ENCODE measurements at places on chromosomes 7 and 10.

DNA sequence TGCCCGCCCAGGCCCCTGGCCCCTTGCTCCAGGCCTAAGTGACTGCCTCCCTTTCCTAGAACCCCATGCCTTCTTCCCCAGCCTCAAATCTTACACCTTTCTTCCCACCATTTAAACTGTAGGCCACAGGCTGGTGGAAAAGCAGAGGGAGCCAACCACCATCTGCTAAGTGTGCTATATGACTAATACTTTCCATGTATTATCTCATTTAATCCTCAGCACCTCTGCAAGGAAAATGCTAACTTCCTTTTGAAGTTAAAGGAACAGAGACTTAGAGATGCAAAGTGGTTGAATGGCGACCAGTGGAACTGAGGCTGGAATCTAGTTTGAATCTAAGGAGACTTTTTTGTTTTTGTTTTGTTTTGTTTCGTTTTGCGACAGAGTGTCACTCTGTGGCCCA, 17.8 kb upstream of the MTPAP start:
- DNase-seq: no peak

DNA sequence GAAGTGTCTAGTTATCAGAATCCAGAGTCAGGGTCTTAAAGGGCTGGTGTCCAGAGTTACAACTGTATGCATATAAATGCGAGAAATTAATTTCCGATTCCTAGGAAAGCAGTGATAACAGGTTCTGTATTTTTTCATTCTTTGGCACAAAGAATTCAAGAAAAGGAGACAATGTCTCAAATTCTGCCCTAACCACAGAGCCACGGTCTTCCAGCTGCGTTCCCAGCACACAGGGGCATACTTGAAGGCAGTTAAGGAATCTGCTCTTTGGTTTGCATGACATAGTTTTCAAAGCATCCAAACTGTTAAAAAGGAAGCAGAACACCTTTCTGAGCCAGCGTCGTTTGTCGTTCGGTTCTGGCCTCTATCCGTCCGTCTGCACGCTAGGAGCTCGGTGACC, 416.9 kb upstream of the MKI67 start:
- DNase-seq: no peak

- peak; percentile 47 for DNase-seq
Measured at GRCh38 chr7:92691578-92691977, 101.4 kb upstream of the FAM133B start.

DNA sequence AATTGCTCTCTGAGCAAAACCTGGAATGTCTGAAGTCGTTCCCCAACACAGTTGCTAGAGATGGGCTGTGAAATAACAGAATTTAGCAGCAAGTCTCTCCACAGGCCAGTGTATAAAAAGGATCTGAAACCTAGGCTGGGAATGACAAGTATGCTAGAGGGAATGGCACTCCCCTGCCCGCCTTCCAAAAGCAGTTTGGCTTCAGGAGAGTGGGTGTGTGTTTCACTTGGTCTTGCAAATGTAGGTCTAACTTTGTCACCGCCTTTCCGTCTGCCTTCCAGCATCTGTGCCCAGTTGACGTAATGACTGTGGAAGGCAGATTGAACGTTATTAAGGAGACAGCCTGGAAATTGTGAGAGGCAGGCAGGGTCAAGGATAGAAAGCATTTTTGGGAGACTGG, 18.0 kb upstream of the MTURN start:
- peak; percentile 73 for DNase-seq

DNA sequence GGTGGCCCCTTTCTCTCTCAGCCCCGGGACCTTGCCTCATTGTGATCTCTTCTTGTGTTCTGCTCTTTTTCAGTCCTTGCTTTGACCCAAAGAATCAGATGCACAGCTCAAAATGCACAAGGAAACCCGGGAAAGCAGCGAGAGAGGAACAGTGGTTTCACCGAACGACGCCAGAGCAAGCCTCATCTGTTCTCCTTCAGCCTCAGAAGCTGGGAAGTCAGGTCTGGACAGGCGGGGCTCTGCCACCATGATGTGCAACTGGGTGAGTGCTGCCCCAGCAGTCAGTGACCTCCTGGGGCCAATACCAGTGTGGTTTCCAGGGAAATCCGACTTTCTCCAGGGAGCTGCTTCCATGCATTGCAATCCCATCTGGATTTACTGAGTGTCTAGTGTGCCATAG, 133.4 kb downstream of the PRKCQ start:
- no peak for DNase-seq

DNA sequence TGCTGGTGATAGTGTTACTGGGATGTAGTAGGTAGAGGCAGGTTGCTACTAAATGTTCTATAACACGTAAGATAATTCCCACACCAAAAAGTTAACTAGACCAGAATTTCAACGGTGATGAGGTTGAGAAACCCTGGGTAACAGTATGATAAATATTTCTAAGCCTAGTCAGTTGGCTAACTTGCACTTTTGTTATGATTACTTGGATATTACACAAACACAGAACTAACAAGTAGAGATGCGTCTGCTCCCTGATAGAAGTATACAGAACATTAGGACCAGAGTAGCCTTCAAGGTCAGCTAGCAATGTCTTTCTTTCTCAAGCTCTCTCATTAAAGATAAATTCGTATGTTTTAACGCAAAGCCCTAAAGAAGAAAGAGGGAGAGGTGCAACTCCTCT, 86.2 kb upstream of the FZD8 start:
- DNase-seq: no peak

GRCh38 chr10:94219829-94220228, 142.9 kb downstream of the NOC3L start:
- no peak for DNase-seq

DNA sequence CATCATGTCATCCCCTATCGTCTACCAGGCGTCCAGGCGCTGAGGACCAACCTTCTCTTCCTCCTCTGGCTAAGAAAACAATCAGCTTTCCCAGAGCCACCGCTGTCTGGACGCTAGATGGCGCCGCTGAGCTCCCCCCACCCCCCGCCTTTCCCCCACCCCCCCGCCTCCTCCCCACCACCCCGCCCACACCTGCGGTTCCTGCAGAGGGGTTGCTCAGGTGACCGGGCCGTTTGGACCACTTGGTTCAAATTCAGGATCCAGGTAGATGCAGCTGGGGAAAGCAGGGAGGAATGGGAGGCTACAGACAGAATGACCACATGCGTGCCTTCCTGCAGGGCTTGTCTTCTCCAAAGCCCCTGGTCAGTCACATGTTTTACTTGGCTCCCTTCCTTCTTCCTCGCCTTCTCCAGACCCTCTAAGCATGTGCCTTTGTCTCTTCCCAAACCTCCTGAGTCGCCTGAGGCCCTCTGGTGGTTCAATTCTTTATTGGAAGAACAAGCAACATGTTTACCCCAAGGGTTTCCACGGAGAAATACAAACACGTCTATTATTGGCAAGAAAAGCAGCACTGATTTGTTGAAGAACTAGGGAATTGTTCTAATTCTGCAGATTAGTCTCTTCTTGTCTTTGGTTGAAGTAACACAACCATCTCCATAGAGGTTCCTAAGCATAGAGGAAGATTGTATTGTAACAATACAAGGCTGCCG, 24.7 kb downstream of the AOC1 start:
- DNase-seq: peak; percentile 95

DNA sequence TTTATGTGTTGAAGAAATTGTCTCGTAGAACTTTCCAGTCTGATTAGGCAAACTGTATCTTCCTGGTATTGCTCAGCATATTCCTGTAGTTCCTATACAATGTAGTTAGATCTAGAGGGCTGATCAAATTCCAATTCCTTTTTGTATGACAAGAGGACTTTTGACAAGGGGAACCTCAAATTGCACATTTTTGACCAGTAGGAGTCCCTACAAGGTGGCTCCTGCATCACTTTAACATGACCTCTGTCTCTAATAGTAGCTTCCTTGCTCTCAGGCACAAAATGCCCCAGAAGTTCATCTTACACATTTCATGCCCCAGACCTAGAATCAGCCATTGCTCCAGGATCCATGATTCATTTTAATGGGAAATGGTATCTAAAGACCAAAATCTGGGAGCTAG, 18.7 kb downstream of the HERPUD2 start:
- no peak for DNase-seq

- no peak for DNase-seq
Measured at GRCh38 chr10:99013885-99014284, 221.8 kb downstream of the HPSE2 start.

DNA sequence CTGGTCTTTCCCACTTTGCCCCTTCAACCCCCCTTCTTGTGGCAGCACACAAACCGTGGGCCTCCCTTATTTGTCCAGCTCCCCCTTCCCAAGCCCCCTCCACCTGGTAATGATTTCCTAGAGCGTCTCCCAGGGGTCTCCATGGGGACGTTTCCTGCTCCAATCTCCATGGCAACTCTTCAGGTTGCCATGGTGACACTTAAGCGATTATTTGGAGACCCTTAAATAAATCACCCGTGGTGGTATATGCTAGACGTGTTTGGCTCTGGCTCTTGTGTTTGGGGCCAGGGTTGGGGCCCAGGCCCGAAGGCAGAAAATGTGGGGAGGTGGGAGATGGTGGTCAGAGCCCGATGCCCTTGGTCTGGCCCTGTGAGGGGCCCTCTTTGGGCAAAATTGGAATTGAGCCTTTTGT, 41.1 kb upstream of the DLG5 start:
- peak; percentile 48 for DNase-seq

GRCh38 chr7:200704-201103, 8.3 kb downstream of the FAM20C start:
- no peak for DNase-seq

GRCh38 chr7:19772841-19773760, at the start of gene TMEM196:
Gene TMEM196, minus strand, starts transcription at chr7:19773617. Its CDS starts 921 bp downstream, at chr7:19772696.
- DNase-seq: peak; percentile 60

DNA sequence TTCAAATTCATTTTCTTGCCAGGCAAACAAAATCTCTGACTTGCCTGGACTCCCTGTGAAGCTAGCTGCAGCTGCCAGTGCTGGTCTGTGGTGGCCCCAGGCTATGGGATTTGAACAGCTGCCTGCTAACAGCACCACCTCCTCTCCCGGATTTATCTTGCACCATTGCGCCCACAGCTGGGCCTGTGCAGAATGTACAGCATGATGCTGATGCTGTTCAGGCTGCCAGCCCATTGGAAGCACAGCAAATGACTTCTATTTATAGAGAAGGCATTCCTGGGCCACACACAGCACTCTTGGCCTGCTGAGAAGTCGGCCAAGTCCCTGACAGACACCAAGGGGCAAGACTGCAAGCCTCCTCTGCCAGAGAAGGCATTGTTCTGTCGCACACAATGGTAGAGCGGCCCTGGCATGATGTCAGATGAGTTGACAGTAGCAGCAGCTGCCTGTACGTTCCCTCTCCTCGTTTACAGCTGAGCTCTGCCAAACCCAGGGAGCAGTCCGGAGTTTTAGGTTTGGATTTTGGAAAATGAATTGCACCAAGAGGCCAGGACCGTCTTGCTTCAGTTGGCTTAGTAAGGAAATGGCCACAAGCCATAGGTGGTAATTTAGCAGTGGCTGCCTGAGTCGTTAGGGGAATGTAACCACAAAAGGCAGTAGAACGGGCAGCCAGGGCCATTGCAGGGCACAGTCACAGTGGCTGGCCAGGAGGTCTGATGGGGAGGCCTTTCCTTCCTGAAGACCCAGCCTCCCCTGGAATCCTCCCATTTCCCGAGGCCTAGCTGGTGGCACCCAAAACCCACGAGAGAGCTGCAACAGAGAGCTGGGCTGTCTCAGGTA, 38.5 kb downstream of the MTURN start:
- DNase-seq: peak; percentile 27

GRCh38 chr10:61472090-61472674, 19.0 kb upstream of the TMEM26 start:
- no peak for DNase-seq

GRCh38 chr10:3195726-3196125, 23.1 kb upstream of the PITRM1 start:
- DNase-seq: no peak

- no peak for DNase-seq
Measured at GRCh38 chr10:133151543-133151972, 8.5 kb upstream of the KNDC1 start.

GRCh38 chr7:15257689-15258088, 304.1 kb downstream of the AGMO start:
- DNase-seq: no peak

- no peak for DNase-seq
Measured at GRCh38 chr7:132203021-132203420, 373.2 kb downstream of the PLXNA4 start.

GRCh38 chr7:121916211-121916610, 43.2 kb downstream of the PTPRZ1 start:
- no peak for DNase-seq

- no peak for DNase-seq
Measured at GRCh38 chr7:106568680-106569499, 92.1 kb downstream of the CCDC71L start.

GRCh38 chr7:103727982-103728610, 261.4 kb downstream of the RELN start:
- DNase-seq: no peak

DNA sequence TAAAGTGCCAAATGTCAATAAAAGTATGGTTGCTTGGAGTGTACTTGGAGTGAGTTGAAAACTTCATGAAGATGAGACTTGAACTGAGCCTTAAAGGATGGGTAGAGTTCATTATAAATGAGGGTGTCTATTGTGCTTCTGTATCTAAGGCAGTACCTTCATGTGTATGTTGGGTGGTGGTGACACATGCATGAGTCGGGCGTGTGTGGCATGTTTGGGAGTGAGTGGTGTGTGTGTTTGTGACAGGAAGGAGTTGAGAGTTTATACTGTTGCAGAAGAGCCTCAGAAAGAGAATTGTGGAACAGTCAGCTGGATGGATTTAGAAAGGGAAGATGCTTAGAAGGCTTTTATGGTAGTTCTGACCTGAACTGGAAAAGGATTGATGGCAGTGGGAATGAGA, 6.0 kb upstream of the ZRANB1 start:
- DNase-seq: no peak

DNA sequence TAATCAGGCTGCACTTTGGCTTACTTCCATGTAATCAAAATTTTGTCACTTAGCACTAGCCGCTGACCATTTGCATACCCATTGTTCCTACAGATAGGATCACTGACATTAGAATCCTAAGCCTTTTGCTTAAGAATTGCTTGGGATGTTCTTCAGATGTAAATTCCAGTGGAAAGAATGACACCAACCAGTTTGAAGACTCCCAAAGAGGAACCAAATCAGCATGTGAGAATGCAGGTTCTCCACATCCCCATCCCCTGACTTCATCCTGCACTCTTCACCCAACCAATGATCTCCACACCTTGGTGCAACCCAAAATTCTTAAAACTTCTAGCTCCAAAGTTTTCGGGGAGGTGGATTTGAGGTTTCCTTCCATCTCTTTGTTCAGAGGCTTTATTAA, 345.6 kb downstream of the GPAM start:
- no peak for DNase-seq

- no peak for DNase-seq
Measured at GRCh38 chr10:48383393-48383792, 76.9 kb downstream of the MAPK8 start.

- DNase-seq: no peak
Measured at GRCh38 chr10:110176141-110177030, 31.0 kb upstream of the MXI1 start.

DNA sequence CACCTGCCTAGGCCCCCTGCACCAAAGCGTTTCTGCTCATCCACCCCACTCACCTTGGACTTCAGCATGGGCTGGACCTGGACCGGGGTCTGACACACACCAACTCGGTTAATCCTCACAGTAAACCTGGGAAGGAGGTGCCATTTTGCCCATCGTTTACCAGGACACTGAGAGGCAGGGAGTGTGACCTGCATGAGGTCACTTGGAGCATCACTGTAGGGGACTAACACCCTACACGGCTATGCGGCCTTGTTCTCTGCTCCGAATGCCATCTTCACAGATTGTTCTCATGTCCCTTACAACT, 33.0 kb downstream of the ANKRD16 start:
- no peak for DNase-seq
